ELR (cell line): ENCODE measurements at places on chromosomes 5 and 9.

DNA sequence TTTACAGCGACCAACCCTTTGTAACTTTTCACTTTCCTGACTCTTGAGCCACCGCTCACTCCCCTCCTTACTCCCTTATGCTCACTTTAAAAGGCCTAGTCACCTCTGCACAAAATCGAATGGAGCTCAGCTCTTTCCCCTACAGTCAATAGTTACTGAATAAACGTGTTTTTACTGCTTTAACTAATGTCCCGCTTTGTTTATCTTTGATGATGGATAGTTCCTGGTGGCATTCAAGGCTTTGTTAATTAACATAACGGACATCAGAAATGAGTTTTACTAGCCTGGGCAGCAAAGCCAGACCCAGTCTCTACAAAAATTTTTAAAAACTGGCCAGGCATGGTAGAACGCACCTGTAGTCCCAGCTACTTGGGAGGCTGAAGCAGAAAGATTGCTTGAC is 5.0 kb downstream of the SERINC5 start:
- no peak for DNase-seq

DNA sequence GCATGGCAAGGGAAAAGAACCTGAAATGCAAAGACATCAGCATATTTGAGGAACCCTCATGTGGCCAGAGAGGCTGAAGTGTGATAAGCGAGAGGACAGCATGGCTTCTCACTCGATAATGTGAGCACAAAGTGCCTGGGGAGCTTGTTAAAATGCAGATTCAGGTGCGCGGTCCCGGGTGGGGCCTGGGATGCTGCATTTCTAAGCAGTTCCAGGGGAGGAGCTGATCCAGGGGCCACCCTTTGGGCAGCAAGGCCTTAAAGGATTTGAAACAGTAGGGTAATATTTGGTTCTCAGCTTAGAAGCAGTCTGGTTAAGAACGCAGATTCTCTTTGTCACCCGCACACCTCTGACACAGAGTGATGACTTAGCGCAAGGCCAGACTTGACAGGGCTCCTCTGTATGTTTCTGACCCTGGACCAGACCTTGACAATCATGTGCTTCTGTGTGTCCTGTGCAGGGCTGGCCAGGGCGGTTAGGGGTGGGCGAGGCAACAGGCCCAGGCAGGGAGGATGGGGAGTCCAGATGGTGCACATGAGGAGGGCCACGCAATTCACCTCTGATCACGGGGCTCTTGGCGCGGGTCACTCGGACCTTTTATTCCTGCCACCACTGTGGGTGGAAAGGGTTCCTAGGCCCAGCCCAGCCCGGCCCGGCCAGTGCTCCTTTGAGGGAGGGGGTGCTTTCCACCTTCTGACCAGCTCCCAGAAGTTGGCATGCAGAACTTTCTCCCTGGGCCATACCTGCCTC is 62.8 kb upstream of the TBC1D2 start:
- no peak for DNase-seq

- DNase-seq, result no peak
Observed at GRCh38 chr5:133926489-133927299, 41.7 kb downstream of the C5orf15 start.

- no peak for DNase-seq
Observed at GRCh38 chr5:37109338-37109737, 139.8 kb downstream of the CPLANE1 start.

- no peak for DNase-seq
Observed at GRCh38 chr5:155598552-155598951, 585.0 kb downstream of the KIF4B start.

- no peak for DNase-seq
Observed at GRCh38 chr5:130402906-130403305, 498.6 kb downstream of the CHSY3 start.

DNA sequence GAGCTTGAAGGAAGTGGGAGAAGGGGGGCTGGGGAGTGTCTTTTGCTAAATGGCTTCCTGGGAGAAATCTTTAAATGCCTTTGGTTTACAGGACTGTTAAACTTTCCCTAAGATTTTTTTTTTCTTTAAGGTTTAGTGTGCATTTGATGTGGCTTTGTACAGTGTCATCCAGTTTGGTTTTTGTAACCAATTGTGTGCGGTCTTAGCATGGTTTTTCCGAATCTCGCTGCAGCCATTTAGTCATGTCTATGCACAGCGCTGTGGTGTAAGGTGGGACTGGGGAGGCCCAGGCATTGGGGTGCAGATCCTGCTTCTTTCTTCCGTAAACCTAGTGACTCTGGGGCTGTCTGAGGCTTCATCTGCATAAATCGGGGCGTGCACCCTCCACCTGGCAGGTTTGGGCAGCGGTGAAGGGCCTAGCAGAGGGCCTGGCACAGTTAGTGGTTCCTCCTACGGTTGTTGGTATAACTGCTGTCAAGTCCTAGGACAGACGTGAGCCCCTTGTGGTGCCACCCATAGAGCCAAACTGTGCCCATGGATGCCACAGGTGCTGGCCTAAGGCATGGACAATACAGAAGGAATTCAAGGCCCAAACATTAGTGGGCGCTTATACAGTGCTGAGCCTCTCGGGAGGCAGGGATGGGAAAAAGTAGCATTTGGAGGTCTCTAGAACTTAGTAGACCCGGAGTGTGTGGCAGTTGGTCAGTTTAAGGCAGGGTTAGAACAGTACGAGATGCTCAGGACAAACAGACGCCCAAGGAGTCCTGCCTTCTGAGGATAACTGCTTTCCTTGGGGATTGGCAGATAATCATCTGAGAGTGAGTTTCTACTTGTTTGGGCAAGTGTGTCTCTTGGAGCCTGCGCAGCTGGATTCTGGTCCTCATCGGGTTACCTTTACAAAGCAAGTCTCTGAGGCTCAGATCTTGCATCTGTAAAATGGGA is 1.5 kb downstream of the PRRC2B start:
- peak; percentile 43 for DNase-seq

DNA sequence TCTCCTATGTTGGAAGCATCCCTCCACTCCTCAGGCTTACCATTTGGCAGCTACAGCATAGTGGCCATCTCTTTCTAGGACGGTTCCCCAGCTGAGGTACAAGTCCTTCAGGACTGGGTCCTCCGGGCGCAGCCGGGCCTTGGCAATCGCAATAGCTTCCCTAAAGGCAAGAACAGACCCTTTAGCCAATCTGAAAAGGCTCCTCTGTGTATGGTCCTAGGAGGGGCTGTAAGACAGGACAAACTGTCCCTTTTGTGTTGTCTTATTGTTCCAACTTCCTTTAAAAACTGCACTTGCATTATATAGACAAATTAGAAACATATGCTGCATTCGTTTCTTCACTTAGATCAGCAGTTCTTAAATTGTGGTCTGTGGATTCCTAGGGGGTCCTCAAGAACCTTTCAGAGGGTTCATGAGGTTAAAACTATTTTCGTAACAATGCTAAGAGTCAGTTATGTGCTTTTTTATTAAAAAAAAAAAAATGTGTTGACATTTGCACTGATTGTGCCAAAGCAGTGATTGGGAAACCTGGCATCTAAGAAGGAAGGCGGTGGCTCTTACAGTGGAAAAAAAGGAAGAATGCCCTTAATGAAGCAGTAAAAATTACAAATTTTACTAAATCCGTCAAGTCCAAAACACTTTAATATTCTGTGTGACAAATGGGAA is 38.7 kb downstream of the GEMIN5 start:
- DNase-seq, result no peak

GRCh38 chr5:168316139-168316578 is 24.7 kb downstream of the WWC1 start:
- no peak for DNase-seq

GRCh38 chr9:129390541-129390940 is 212.5 kb upstream of the IER5L start:
- DNase-seq, result no peak

DNA sequence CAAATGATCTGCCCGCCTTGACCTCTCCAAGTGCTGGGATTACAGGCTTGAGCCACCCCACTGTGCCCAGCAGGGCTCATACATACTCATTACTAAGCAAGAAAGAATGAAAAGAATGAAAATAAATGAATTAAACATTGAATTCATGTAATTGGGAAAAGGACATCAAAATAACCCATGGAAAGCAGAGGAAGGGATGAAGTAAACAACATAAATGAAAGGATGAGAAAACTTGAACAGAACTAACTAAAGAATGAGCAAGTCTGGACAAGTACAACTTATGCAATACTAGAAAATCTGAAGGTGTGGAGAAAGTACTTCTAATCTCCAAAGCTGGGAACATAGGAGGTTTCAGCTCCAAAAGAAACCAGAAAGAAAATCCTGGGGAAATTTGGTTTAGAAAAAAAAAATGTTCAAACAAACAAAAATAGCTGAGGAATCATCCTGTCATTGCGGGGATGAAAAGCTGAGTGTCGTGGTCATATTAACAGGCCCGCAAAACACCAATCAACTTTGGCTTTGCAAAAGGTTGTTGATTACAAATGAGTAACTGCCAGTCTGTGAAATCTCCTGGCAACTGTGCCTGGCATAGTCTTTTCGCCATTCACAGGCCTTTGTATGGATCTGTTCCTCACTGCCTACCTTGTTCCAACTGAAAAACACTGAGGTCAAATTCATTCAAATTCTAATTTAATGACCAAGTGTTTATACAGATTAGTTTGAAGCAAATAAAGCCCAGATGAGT is 2.3 kb upstream of the AK3 start:
- no peak for DNase-seq

- peak; percentile 11 for DNase-seq
Observed at GRCh38 chr5:122315521-122315920, 3.5 kb downstream of the SNCAIP start.

- DNase-seq, result no peak
Observed at GRCh38 chr9:134560206-134560605, 81.4 kb upstream of the COL5A1 start.
